Fibroblast of lung (primary cell): ENCODE measurements at places on chromosomes 11 and 22. TPM values are rescaled to one million over a fixed set of nuclear protein-coding genes. Genes with fewer than 3 reads are reported as not detected.

DNA sequence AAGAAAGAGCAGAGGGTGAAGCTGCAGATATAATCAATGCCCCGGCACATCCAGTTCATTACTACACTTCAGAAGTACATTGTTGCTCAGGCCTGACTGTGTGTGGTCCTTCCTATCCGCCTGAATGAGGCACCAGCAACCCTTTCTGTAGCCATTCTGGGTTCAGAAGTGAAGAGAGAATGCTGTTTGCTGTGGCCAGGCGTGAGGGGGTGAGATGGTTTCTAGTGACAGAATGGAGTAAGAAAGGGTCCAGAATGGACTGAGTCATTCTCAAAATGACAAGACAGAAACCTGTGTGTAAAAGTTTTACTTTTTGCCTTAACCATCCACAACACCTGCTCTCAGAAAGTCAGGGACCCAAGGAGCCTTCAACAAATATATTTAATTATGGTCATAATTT lies 334.8 kb downstream of the GUCY1A2 start:
- no peak for DNase-seq

- no peak for DNase-seq
These were observed 114.9 kb downstream of the KCNQ1 start for GRCh38 chr11:2559527-2560311.

DNA sequence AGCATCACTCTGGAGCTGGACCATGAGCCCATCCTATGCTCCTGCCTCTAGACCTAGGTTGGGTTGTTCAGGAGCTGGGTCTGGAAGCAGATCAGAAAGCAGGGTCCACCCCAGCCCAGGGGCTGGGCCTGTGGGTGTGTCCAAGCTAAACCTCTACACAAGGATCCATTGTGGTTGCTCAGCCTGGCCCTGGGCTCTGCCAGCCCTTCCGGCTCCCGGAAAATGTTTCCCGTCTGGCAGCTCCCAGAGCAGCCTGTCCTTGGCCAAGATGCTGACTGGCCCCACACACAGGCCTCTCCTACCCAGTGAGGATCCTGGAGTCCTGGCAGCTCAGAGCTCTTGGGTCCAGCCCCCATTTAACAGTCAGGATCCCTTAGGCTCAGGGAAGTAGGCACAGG lies 35.3 kb upstream of the FCHSD2 start:
- peak; percentile 29 for DNase-seq

DNA sequence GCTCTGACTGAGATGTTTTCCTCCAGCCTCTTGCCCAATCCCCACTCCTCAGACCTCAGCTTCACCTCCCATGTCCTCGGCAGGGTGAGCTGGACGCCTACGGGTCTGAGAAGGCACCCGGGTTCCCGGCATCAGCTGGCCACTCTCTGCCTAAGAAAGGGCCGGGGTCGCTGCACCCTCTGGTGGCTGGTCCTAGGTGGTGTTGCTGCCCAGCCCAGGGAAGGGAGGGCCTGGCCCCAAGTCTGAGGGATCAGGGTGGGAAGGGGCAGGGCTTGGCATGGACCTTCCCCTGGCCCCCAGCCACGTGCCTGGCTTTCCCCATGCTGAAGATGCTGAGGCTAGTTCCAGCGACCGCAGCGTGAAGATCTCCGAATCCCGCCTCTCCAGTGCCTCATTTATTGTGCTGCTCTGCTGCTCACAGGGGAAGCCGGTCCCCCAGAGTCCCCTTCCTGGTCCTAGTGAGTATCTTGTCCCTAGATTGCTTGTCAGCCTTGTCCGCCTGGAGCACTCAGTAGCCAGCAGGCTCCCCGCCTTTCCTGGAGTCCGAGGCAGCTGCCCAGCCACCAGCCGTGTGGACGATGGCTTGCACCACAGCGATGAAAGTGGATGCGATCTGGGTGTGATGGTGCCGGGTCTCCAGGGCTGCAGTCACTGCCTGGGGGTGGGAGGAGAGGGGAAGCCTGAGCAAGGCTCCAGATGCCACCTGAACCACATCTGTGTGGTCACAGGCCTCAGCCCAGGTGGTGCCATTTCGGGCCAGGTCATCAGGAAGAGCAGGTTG lies 2.9 kb upstream of the GGT5 start:
- peak; percentile 93 for DNase-seq

- no peak for DNase-seq
These were observed 804 bp downstream of the ACER3 start for GRCh38 chr11:76861490-76861953.

DNA sequence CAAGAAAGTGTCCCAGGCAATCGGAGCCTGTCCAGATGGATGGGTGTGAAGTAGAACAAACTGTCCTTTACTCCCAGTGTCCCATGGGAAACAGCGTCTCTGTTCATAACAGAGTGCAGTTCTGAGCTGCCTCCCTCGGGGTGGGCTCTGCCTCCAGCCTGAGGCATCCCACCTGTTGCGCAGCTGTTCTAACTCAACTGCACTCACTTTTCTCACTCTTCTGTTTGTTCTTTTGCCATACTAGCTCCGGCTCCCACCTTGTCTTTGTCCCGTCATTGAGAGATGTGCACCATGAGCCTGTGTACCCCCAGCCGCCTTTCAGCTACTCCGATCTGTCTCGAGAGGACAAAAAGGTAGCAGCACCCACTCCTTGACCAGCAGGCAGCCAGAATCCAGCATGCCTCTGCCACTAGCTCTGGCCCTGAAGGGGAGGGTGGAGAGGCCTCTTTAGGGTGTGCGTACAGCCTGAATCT lies 20.7 kb upstream of the CDC42EP2 start:
- DNase-seq = no peak

GRCh38 chr11:74162681-74163467 lies 7.9 kb downstream of the C2CD3 start:
- no peak for DNase-seq

DNA sequence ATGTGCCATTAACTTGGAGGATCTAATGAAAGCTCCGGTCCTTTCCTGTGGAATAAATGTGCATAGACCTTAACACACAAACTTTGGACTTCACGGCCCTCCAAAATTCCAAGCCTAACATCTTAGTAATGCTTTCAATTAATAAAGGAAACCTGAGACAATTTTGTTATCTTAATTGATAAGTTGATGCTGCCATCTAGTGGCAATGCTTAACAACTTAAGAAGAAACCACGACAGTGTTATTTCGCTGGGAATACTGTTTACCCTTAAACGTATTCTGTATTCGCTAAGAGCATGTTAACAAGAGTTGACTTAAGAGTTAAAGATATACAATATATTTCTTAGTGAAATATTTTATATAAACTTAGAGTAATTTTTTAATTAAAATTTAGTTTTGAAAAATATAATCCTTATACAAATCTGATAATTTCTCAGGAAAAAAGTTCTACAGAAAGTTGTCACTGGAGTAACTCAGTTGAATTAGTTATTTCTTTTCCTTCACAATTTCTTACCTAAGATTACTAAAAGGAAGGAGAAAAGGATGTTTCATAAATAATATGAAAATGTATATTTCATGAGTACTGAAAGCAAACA lies 35.0 kb upstream of the OR9G4 start:
- peak; percentile 39 for DNase-seq

- no peak for DNase-seq
These were observed 187.3 kb upstream of the SYT13 start for GRCh38 chr11:45473341-45473895.

DNA sequence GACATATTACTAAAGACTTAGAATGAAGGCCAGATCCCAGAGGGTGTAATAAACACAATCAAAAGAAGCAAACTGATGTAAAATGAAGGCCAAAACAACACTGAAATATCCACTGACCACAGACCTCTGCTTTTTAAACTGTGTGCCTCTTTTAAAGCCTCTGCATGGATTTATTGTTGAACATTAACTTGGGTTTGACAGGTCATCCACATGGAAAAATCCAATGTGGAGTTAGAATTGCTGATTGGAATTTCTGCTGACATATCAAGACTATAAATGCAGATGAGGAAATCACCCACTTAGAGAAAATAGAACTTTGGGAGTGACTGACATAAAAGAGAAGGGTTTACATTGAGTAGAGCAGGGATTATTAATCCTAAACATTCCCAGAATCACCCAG lies 853.9 kb upstream of the RAG2 start:
- no peak for DNase-seq

DNA sequence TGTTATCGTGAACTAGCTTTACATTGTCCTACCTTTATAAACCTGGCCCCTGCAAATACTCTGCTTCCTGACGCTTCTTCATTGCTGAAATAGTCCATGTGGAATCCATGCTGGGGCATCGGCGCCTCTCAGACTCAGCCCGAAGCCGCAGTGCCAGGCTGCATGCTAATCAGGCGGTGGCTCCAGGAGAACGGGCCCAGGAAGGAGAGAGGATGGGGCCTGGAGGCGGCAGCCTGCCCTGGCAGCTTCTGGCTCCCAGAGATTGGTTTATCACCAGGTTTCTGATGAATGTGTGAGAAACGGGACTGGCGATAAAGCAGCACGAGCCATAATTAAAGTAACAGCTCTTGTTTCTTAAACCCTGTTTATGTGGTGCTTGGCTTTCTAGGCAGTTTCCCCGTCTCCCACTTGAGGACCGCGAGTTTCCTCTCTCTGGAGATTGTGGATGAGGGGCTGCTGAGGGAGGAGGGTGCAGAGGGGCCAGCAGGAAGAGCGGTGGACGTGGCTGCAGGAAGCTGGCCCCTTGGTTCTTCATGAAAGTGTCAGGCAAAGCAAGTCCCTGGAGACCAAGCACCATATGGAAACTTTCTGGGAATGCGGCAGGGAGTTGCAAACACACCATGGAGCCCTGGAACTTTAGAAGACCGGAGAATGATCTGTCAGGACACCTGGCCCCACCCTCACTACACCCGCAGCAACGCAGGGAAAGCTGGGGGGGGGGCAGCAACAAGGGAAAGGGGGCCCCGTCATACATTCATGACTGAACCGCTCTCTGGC lies 93.4 kb downstream of the NTM start:
- no peak for DNase-seq

DNA sequence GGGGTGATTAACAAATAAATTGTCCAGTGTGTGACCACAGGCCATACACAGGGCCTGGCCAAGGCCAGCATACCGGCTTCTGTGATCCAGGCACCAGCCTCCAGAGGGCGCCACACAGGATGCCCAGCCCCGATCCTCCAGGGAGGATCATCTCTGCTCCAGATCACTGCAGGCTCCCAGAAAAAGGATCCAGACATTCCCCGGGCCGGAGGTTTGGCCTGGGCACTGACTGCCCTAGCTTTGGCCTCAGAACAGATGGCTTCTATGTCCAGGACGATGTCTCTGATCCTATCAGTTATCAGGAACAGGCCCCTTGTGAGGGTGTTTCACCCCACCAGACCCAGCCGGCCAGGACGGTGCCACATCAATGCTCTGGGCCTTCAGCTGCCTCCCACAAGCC lies 74.5 kb upstream of the LMO1 start:
- DNase-seq = no peak

DNA sequence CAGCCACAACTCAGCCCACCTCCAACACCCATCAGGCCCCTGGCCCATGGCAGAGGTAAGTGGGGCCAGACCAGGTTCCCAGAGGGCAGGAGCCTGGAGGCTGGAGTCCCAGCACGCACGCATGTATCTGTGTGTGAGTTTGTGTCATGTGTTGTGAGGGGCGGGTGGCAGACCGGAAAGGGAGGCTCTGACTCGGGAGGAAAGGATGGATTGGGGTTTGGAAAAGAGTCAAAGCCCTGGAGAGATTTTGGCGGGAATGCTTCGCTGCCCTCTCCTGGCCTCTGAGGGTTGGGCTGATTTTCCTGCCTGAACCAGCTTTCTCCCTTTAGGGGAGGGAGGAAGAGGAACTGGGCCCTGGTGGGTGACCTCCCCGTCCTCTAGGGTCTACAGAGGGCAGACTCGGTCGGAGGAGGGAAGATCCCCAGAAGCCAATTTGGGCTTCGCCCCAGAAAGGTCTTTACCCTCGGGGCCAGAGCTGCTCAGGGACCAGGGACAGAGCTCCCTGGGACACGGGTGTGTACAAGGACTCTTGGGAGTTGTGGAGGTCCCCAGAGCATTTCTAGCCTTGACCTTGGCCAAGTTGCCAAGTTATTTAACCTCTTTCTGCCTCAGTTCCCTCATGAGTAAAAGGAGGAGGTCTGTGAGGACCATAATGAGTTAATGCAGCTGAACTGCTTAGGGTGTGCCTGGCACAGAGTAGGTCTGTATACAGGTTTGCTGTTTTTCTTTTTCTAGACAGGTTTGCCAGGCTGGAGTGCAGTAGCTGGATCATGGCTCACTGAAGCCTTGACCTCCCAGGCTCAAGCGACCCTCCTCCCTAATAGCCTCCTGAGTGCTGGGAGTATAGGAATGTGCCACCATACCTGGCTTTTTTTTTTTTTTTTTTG lies 6.9 kb downstream of the C11orf68 start:
- peak; percentile 84 for DNase-seq

DNA sequence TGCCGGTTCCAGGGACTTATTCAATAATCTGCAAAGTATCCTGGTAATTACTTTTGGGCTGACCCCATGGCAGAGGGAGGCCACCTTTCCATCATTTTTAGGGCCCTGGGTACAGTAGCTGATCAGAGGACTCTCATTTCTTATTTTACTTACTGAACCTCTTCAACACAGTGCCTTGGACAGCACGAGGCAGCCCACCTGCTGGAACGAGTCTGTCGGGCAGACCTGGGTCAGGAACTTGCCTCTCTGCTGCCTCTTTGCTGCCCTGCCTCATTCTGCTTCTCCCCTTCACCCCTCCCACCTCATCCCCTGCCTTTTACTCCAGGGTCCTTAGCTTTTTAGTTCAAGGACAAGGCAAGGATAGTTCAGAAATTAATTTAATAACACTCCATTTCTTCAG lies 204.5 kb downstream of the CSNK2A3 start:
- DNase-seq = no peak

DNA sequence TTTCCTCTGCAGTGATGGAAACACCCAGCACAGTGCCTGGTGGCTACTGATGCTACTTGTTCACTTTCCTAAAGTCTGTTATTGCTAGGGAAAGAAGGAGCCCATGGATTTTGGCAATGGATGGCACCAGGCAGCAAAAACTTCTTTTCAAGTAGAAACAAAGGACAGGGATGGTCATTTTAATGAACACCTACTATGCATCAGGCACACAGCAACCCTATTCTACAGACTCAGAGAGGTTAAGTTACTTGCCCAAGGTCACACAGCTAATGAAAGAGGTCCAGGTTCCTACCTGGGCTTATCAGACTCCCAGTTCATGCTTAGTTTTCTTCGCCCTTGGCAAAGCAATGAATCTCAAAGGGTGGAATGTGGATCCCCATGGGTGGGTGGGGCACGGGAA lies 36.9 kb upstream of the CD82 start:
- no peak for DNase-seq

- DNase-seq = no peak
These were observed 44.3 kb upstream of the A4GALT start for GRCh38 chr22:42764895-42765363.

- no peak for DNase-seq
These were observed 11.3 kb downstream of the MUC5B start for GRCh38 chr11:1234054-1234720.

USP2 gene
- polyA plus RNA-seq = 0.66 and 1.0 TPM in 2 replicates

DRD2 gene
- not detected in 2 replicates for polyA plus RNA-seq

SC5D gene
- 67.0 and 102 TPM in 2 replicates for polyA plus RNA-seq

CFL1 gene
- 1,603 and 2,451 TPM in 2 replicates for polyA plus RNA-seq

RTN4R gene
- 0.33 and 2.0 TPM in 2 replicates for polyA plus RNA-seq

C22orf42 gene
- polyA plus RNA-seq = not detected in 2 replicates

PHETA2 gene
- polyA plus RNA-seq = 9.6 and 19.2 TPM in 2 replicates

CCDC86 gene
- polyA plus RNA-seq = 14.9 and 29.4 TPM in 2 replicates

FOLH1 gene
- polyA plus RNA-seq = 0.27 TPM in 1 of 2 replicates, not detected in the other
